Hippocampal formation (tissue), 2 donors: ENCODE measurements at places on chromosomes 6 and 20.
A peak's percentile ranks its signal among the peaks of the same experiment; 100 is the strongest.

- DNase-seq, result no peak
Observed at GRCh38 chr6:41430875-41431274, 95.5 kb downstream of the NCR2 start.

GRCh38 chr6:125798734-125799508, 8.2 kb downstream of the NCOA7 start:
- DNase-seq, result no peak

GRCh38 chr6:46648869-46649492, 3.6 kb downstream of the CYP39A1 start:
- no peak for DNase-seq

DNA sequence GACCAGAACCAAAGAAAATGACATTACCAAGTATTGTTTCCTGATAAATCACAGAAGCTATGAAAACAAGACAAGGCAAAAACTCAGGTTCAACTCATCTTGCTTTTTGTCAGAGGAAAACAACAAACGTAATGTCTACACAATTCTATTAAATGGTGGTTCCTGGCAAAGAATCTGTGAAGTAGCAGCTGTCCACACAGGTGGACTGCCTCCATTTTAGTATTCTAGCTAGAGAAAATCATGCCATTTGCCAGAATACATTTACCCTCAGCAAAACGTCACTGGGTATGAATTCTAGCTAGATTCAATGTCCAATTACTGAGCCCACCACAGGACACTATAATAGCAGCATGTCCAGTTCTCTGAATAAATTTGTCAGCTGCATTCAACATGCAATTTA, 125.4 kb downstream of the ADGRB3 start:
- no peak for DNase-seq

DNA sequence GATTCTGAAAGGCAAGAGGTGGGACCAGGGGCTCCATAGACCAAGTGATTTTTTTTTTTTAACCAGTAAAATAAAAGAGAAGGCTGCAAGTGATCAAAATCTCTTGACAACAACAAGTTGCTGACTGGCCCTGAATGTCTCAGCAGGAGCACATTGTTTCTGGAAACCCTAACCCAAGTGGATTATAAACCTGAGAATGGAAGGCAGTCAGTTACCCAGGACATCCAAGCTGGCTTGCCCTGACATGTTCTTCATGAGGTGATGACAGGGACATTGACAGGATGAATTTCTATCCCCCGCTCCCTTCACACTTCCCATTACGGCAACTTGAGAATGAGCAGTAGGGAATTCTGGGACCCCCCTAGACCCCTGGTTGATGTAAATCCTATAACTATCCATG, 49.6 kb upstream of the RIPOR2 start:
- no peak for DNase-seq

DNA sequence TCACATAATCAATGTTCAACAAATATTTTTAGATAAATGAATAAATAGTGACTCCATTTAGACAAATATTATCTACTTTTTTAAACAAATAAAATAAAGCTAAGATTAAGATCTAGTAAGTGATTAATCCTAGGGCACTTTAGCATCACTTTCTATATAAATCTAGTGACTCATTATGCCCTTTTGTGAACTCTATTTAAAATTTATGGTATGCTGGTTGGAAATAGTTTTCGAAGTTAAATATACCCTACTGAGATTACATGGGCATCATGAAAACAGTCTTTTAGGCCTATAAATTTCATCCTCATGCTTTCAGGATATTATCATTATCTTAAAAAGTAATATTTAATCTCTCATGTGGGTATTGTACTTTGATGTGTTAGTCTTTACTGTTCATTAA, 140.4 kb upstream of the UFL1 start:
- DNase-seq, result no peak

DNA sequence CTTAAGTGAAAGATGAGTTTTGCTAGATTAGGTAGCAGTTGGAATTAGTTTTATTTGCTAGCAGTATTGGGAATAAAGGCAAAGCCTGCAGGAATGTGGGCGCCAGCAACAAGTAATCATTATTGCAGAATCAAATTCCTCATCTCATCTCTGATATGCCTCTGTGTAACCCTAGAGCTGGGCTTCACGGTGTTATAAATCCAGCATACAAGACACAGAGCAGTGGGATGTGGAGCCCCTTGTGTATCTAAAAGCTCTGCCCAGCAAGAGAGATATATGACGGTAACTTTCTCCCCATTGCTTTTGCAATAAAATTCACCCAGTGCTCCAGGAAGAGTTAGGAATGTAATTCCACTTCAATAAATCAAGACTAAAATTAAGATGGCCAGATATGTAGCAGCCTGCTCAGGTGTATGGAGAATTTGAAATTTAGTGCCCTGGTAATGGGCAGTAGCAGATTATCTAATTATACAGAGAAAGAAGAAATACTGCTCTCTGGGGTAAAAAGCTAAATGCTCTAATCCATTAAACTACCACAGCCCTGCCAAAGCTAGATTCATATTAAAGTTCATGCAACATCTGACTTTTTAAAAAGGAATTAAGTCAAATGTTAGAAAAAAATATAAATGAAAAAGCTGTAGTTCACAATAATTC, 5.6 kb upstream of the BLOC1S5 start:
- DNase-seq, result no peak

DNA sequence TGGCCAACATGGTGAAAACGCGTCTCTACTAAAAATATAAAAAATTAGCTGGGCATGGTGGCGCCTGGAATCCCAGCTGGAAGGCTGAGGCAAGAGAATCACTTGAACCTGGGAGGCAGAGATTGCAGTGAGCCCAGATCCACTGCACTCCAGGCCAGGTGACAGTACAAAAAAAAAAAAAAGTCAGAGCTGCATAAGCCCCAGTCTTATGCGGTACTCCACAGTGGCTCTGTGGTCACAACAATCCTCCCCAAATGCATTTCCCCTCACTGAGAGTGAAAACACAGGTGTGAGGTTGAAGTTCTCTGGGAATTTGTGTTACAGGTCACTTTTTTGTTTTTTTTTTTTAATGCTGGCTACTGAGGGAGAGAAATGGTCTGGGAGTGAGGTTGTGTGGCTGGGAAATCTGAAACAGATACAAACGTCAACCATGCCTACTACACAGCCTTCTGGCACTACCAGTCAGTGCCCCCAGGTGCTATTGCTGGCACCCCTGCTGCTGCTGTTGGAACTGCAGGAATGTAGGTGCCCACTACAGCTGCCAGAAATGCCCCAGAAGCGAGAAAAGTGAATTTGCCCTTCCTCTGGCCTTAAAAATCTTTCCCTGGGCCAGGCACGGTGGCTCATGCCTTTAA, 5.7 kb downstream of the MRPS26 start:
- DNase-seq, result no peak

- DNase-seq, result no peak
Observed at GRCh38 chr6:80938131-80938530, 814.4 kb downstream of the TENT5A start.

- no peak for DNase-seq
Observed at GRCh38 chr6:52574709-52575501, 2.0 kb downstream of the TRAM2 start.

DNA sequence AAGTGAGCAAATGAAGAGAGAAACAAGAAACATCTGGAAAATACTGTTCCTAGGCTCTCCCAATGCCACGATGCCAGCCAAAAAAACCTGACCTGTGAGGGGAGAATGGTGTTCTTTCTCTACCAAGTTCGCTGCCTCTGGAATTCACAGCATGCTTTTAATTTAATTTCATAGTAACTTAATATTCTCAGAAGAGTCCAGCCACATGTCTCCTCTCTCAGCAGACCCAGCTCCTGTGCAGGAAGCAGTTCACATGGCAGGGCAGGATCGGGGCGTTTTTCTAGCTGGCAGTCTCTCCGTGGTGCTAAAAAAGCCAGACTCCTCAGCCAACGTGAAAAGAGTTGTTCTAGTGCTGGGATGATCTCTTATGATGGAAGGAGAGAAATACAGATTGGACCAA, 57.5 kb downstream of the BFSP1 start:
- no peak for DNase-seq

- no peak for DNase-seq
Observed at GRCh38 chr6:150576651-150577226, 22.9 kb upstream of the PLEKHG1 start.

DNA sequence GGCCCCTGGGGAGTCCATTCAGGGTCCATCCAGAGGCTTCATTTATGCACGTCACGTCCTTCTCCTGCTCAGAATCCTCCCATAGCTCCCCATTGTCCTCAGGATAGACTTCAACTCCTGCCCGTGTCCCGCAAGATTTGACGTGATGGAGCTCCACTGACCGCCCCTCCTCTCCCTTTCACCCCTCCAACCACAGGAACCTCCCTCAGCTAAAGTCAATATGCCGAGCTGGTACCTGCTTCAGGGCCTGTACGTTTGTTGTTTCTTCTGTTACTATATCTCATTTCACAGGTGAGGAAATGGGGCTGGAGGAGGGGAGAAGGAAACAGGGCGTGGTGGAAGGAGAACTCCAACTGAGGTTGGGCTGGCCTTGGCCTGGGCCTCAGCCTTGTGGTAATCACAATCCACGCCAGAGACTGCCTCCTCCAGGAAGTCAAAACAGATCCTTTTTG, 38.6 kb downstream of the CEBPB start:
- DNase-seq, result no peak

DNA sequence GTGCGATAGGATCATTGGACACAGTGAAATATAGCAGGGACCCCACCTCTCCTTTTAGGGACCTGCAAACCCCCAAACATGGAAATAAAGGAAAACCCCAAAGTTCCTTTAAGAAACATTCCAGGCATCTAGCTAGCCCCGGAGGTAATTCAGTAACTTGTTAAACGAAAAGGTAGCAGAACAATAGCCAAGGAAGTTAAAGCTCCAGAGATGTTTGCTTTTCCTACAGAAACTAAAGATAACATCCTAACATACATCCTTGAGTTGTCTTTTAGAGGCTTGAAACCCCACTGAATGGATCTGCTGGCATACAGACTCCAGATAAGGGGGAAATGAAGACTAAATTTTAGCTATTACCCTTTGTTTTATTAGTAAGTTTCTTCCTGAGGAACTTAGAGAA, 51.0 kb downstream of the FAM184A start:
- DNase-seq, result no peak

- peak; percentile 35 for DNase-seq
Observed at GRCh38 chr6:163417595-163417994, 3.1 kb downstream of the QKI start.

GRCh38 chr20:34712525-34713192, 8.5 kb downstream of the TP53INP2 start:
- DNase-seq, result no peak

GRCh38 chr6:17886891-17887290, 100.5 kb downstream of the KIF13A start:
- no peak for DNase-seq

DNA sequence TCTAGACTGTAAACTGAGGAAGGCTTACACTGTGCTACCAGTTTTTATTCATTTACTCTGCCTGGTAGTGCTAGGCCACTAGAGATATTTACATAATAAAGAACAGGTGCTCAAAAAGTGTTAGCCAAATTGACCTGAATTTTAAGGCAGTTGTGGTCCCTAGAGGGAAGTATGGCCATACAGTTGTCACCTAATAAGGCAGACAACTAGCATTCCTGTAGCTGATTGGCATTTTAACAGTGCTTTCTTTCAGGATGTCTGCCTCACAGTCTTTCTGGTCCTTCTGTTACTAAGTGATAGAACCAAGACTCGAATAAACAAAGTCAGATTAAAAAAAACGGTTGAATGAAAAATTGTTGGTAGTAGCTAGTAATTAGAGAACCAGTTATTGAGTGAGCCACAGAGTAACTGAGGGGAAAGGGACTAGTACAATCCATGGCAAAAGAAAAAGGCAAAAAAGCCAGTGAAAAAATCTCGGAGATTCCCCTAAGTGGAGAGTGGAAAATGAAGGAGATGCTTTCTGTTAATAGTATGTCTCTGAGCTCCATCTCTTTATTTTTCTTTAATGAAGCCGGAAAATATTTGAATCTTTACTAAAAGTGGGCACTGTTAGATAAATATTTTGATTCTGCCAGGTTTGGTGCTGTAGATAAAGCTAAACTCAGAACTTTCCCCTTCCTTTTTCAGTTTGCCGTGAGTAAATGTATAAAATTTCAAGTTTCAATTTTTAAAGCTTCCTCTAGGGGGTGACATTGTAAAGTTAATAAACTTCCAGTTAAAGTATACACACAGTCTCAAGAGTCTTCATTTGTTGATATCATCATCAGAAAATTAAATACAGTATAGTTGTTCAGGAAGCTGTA, 9.1 kb downstream of the VTA1 start:
- DNase-seq, result peak; percentile 31

GRCh38 chr6:44133003-44133931, 5.9 kb downstream of the TMEM63B start:
- peak; percentile 52 for DNase-seq

DNA sequence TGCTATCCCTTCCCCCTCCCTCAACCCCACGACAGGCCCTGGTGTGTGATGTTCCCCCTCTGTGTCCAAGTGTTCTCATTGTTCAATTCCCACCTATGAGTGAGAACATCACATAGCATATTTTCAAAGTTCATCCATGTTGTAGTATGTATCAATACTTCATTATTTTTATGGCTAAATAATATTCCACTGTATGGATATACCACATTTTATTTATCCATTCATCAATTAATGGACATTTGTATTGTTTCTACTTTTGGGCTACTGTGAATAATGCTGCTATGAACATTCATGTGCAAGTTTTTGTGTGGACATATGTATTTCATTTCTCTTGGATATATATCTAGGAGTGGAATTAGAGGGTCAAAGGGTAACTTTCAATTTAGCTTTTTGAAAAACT, 58.7 kb upstream of the ARMC2 start:
- no peak for DNase-seq

- no peak for DNase-seq
Observed at GRCh38 chr6:150392452-150393220, 23.8 kb downstream of the IYD start.

GRCh38 chr6:23213651-23214050, 644.3 kb downstream of the HDGFL1 start:
- no peak for DNase-seq

DNA sequence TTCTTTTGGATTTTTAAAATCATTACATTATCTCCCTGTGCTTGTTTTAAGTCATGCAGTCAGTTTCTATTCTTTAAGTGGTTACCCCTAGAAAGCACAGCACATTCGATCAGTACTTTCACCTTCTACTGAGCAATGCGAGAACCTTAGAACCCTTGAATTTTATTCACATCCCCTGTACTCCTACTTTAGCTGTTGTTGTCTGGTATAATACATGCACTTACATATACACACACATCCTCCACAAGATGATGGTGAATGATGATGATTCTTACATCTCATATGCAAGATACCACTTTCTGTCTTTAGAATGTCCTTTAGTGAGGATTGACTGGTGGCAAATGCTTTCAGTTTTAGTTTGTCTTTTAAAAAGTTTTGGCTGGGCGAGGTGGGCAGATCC, 5.7 kb downstream of the CDC40 start:
- no peak for DNase-seq

- DNase-seq, result no peak
Observed at GRCh38 chr20:402496-402885, 5.6 kb upstream of the RBCK1 start.

- no peak for DNase-seq
Observed at GRCh38 chr6:11803591-11803971, 25.0 kb upstream of the ADTRP start.

DNA sequence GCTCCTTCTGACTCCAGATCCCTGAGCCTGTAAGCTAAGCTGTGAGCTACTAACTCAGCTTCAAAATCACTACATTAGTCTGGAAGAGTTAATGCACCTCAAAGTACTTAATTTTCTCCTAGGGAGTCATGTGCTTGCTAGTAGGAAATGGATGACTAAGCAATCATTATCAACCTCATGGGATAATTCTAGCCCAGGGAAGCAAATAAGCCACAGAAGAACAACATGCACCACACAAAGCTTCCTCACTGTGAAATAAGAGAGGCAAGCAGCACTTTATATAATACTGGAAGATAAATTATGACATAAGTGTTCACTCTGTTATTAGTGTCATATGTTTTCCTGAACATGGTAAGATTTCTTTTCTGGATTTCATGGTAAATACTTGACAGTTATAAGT, 57.9 kb upstream of the RCAN2 start:
- no peak for DNase-seq
